ENCODE measurements at places on chromosomes 12 and 14.

GRCh38 chr12:74365178-74365964, 172.3 kb upstream of the ATXN7L3B start:
- DNase-seq, result no peak

- DNase-seq, result no peak
These were observed 100.5 kb downstream of the EEA1 start for GRCh38 chr12:92828565-92828964.

- no peak for DNase-seq
These were observed 104.6 kb downstream of the GALC start for GRCh38 chr14:87888136-87888999.

DNA sequence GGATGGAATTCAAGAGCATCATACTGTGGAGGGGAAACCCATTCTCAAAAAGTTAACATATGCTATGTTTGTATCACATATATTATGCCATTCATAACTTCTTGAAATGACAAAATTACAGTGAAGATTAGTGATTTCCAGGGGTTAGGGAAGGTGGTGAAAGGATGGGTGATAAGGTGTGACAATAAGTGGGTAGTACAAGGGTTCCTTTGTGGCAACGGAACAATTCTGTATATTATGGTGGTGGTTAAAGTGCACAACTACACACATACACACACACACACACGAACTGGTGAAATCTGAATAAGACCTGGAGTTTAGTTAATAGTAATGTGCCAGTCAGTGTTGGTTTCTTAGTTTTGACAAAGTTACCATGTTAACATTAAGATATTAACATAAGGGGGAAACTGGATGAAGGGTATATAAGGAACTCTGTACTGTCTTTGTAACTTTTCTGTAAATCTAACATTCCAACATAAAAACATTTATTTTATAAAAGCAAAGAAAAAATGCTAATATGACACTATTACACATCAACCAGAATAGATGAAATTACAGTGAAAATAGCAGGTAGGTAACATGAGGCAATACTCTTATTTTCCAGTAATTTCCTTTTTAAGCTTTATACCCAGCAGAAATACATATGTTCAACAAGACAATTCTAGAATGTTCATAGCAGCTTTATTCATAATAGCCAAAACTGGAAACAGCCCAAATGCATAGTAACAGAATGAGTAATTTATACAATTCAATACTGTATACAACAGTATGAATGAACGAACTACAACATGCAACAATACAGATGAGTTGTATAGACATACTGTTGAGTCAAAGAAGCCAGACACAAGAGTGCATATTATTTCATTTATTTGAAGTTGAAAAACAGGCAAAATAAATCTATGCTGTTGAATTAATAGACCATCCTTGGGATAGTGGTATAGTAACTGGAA, 44.0 kb upstream of the OR5AU1 start:
- no peak for DNase-seq

DNA sequence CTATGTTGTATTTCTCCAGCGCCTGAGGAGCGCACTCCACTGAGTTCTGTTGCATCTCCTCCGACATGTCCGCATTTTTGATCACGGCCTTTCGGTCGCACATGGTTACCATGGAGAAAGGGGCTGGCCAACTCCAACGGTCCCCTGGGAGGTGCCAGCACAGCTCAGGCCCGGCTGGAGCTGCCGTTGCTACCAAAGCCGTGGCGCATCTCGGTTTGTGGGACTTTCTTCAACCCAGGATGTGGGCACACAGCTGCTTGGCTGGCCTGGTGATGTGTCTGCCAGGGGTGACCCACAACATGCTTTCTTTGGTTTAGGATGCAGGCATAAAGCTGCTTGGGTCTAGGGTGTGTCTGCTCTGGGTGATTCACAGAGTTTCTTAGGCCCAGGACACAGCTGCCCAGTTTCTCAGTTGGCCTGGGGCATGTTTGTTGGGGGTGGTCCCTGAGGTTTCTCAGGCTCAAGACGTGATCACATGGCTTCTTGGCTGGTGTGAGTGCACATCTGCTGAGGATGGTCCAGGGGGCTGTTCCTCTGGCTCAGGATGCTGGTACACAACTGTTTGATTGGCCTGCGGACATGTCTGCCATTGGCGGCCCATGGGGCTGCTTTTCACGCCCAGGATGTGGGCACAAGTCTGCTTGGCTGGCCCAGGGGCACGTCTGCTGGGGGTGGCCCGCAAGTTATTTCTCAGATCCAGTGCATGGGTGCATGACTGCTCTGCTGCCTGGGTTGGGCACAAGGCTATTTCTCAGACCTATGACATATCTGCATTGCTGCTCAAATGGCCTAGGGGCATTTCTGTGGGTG, 25.9 kb upstream of the GTF2A1 start:
- DNase-seq, result no peak

- DNase-seq, result no peak
These were observed 7.8 kb downstream of the P2RX4 start for GRCh38 chr12:121217761-121218160.

GRCh38 chr14:104135121-104135903, 3.1 kb upstream of the KIF26A start:
- no peak for DNase-seq

- peak; percentile 89 for DNase-seq
These were observed 589 bp downstream of the ATF1 start for GRCh38 chr12:50764286-50765094.

DNA sequence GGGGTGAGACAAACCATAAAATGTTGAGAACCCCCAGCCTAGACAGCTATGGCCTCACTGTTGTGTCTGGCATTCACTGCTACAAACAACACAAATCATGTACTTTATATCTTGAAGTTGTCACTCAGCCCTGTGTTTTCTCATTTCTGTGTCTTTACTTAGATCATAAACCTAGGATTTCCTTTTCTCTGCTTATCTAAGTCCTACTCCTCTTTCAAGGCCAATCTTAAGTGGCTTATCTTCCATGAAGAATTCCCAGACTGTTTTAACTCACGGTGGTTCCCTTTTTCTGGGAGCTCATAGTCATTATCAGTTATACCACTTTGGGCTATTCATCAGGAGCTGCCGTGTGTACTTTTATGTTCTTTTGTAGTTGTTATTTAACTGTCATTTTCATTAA, 42.1 kb downstream of the FLRT2 start:
- no peak for DNase-seq

DNA sequence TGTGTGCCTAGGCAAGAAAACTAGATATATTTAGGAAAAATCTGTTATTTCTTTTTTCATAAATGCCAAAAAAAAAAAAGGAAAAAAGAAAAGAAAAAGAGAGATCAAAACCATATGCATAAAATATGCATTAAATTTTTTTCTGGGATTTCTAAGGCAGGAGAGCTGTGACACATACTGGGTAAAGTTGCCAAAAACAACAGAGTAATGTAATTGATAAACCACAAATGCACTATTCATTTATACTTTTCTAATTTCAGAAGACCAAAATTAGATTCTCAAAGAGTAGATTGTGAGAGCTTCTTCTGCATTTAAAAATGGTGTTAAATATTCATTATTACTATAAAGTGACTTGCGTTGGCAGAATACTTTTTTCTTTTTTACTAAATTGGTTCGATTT, 673.8 kb upstream of the MGAT4C start:
- no peak for DNase-seq

DNA sequence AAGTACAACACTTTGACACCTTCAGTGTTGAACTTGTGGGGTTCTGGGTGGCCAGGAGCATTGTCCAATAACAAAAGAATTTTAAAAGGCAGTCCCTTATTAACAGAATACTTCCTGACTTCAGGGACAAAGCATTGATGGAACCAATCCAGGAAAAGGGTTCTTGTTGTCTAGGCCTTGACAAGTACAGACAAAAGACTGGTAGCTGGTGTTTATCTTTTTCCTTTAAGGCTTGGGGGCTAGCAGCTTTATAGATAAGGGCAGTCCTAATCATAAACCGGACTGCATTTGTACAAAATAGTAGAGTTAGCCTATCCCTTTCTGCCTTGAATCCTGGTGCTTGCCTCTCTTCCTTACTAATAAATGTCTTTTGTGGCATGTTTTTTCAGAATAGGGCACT, 27.4 kb downstream of the FAM177A1 start:
- DNase-seq, result no peak

DNA sequence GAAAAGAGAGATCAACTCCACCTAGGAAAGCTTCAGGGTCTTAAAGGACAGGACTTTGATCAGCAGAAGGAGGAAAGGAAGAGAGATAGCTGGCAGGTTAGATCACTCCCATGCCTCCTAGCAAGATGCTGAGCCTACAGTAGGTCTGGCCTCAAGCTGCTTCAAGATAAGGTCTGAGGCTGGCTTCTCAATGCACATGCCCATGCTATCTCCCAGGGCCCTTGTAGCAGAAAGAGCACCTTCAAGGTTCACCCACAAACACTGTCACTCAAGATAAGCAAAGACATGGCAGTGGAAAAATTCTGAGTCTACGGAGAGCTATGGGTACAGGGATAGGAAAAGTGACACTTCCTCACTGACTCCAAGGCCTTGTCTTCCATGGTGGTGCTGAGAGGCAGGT, 14.3 kb downstream of the REM2 start:
- no peak for DNase-seq

GRCh38 chr12:22781339-22781738, 156.4 kb downstream of the ETNK1 start:
- DNase-seq, result no peak

DNA sequence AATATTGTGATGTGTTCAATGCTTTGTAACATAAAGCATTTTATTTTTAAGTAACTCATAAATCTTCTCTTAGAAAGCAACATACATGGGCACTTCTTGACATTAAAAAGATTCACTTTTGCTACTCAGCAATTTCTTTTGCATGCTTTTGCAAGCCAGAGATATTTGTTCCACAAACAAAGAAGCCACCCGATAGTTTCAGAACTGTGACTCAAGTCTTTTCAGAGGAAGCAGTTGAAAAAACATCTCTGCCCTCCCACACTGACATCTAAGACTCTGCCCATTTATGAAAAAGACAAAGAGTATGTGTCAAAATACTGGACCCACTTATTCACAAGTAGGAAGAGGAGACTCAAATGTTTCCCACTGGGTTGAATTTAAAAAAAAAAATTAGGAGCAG, 7.5 kb downstream of the APPL2 start:
- DNase-seq, result no peak

- no peak for DNase-seq
These were observed 351.0 kb downstream of the NAV3 start for GRCh38 chr12:78181544-78182162.

- no peak for DNase-seq
These were observed 40.7 kb downstream of the LRP6 start for GRCh38 chr12:12226187-12226586.

DNA sequence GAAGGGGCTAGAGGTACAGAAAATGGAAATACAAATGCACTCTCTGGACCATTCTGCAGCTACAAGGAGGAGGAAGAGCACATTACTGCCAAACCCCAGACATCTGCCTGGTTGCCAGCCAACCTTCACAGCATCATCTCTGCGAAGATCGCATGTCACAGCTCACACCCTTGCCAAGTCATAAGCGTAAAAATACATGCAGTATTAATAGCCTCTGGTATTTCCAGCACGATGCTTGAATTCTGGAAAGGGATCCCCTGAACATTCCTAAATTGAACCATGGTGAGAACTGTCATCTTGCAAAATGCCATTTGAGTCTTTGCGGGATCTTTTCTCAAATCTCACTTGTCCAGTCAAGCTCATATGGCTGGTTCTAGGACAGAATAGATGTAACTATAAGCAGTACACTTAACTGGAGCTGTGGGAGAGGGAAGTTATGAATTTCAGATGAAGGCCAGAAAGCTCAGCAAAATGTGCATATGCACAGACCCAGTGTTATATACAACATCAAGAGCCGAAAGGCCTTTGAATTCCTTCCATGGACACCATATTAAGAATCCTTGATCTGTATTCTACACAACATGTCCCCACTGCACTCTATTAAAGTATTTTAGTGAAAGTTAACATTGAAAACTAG, 211.6 kb downstream of the DUSP6 start:
- no peak for DNase-seq

DNA sequence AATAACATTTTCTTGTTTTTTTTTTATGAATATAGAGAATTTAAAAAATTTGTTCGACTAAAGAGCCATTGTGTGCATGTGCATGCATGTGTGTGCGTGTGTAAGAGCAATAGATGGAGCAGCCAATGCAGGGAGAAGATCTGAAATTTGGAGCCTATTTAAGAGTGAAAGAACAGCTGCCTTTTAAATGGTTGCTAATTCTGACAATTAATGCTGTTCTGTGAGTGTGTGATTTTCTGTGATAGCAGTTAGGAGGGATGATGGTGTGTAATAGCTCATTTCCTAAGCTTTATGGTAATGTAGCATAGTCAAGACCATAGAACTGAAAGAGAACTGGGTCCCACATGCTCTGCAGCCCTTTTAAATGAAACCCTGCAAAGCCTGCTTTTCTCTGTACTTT, 137.9 kb downstream of the NRXN3 start:
- DNase-seq, result no peak

DNA sequence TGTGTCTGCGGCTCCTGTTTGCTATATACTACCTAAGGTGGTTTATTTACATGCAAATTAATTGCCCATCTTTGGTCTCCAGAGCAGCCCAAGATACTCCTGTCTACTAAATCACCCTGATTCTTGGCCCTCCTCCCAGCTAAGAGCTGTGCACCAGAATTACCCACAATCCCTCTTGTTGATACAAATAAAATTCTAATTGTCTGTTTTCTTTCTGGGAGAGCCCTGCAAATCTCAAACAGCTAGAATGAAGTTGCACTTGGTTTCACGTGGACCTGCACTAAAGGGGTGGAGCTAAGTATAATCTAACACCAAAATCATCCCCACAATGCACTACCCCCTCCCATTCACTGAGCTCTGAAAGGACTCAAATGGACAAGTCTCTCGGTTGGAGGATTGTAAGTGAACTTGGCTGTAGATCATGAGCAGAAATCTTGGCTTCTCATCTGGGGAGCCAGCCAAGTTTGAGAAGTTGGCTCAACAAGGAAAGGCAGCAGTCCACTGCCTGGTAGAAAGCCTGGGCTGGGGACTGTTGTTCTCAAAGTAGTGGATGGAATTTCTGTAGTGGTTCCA, 6.6 kb downstream of the MAX start:
- DNase-seq, result no peak

DNA sequence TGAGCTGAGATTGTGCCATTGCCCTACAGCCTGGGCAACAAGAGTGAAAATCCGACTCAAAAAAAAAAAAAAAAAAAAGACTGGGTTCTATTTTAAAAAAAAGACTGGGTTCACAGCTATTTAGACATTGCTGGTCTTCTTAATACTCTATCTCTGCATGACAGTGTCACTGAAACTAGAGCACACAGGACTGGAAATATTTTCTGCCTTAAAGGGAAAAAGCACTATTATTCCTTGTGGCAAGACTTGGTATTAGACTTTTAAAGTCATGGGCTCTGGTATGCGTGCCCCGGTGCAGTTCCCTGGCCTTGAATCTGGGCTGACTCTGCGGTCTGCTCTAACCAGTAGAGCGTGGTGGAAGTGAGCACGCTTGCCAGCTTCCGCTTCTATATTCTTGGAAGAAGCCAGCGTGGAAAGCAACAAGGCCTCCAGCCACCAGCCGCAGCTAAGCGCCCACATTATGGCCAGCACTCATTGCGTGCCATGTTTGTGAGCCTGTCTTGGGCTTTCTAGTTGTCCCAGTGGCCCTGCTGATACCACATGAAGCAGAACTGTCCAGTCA, 31.3 kb downstream of the PRKAB1 start:
- no peak for DNase-seq

- DNase-seq, result no peak
These were observed 4.0 kb downstream of the MYL2 start for GRCh38 chr12:110916295-110916875.

All from naive thymus-derived CD4-positive, alpha-beta T cell (primary cell).